ENCODE measurements at places on chromosomes 11 and 22.

DNA sequence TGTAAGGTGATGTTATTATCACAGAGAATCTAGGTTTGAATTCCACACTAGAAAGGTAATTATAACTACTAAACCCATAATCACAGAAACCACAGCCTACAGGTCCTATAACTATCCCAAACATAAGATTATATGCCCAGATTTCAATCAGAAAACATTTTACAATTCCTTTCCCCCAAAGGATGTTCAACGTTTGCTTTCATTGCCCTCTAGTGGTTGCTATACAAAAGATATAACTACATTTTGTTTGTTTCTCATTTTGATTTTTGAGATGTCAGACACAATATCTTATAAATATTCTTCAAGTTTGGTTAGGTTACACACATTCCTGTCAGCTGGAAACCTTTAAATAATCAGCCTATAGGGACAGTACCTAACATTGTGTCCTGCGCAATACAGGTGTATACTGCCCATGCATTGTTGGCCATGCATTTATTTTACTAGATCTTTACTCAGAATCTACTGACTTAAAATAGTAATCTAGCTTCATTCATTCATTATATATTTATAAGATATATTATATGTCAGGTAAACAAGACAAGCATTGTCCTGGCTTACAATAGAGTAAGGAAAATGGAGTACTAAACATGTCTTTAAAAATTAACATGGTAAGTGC is 530.5 kb upstream of the CCDC90B start:
- DNase-seq = no peak

- no peak for DNase-seq
These were observed 1243.9 kb downstream of the LRRC4C start for GRCh38 chr11:40215556-40215955.

- DNase-seq = no peak
These were observed 48.9 kb downstream of the FAR1 start for GRCh38 chr11:13717331-13717730.

DNA sequence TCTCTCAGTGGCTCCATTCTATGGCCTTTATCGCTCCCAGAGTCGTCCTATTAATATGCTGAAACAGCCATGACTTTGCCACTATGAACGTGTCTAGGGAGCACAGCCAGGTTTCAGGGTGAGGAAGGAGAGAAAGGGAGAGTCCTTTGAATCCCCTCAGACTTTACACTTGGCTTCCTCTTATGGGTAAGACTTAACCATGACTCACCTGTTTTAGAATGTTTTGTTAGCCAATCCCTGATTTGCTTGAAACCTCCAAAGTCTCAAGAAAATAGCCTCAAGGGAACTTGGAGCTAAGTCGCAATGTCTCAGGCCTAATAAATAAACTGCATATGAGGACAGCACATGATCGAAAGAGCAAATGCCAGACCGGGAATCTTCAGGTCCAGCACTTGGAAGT is 131.2 kb upstream of the RCN1 start:
- DNase-seq = no peak

- DNase-seq = no peak
These were observed 214.7 kb upstream of the SYN3 start for GRCh38 chr22:33272871-33273270.

DNA sequence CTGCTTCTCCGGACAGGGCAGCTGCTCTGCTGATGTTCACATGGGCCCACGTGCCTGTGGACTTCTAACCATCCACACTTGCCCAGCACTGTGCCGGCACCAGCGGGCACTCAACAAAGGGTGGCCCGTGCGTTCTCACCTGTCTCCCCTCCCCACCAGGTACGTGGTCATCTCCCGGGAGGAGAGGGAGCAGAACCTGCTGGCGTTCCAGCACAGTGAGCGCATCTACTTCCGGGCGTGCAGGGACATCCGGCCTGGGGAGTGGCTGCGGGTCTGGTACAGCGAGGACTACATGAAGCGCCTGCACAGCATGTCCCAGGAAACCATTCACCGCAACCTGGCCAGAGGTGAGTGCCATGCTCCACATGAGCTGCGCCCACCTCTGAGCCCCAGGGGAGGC is 66.7 kb downstream of the SYT13 start:
- no peak for DNase-seq
